ENCODE measurements at places on chromosomes 2 and 18. TPM values are rescaled to one million over a fixed set of nuclear protein-coding genes. Genes with fewer than 3 reads are reported as not detected.

GRCh38 chr18:59022167-59022945 lies 117.3 kb upstream of the SEC11C start:
- no peak for DNase-seq

GRCh38 chr18:60092073-60092472 lies 192.3 kb downstream of the PMAIP1 start:
- DNase-seq = no peak

DNA sequence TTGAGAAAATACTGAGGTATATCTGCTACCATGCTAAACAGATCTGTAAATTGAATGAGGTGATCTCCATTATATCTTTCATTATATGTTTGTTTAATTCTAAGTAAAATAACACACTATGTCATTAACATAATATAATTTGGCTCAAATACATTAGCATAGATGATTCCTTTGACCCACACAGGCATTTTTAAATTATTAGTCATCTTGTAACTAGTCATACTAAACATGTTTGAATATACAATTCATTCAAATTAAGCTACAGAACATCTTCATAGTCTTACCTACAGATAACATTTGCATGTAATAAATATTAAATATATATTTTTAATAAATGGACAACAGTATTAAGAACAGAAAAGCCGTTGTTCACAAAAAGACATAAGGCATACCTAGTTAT lies 52.7 kb upstream of the KYNU start:
- DNase-seq = no peak

- DNase-seq = no peak
Measured at GRCh38 chr2:118097657-118098056, 9.4 kb downstream of the INSIG2 start.

CNDP1 gene
- not detected for polyA plus RNA-seq

ARHGEF4 gene
- polyA plus RNA-seq = 4.7 TPM

Measured in psoas muscle (tissue), 8 donors.